ENCODE measurements at places on chromosomes 3 and 15.

DNA sequence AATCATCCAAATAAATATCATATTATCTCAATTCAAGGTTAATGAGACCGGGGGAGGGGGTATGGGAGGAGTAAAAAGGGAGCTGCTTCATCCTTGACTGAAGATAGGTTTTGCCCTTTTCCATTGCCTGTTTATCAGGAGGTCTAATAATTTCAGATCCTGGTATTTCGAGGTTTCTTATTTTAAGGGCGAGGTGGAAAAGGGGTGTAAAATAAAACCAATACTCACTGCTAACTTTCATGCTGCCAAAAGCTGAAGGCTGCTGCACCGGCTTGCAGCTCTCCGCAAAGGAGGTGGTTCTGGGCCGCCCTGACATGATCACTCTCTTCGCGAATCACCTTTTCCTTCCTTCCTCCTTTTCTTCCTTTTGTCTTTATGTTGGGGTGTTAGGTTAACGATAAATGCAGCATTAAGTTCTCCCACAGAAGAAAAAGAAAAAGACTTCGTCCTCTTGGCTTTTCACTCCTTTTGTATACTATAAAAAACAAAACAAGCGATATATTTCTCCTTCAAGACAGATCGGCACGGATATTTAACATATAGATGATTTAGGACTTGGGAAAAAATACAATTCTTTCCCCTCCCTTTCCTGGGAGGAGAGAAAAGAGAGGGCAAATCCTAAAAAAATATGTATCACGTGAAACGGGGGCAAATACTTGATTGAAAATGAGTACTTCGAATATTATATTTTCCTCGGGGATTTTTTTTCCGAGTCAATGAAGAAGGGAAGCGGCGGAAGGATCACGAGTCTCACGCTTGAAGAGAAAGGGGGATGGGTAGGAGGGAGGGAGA, 932 bp downstream of the GSK3B start:
- DNase-seq = peak; percentile 18

DNA sequence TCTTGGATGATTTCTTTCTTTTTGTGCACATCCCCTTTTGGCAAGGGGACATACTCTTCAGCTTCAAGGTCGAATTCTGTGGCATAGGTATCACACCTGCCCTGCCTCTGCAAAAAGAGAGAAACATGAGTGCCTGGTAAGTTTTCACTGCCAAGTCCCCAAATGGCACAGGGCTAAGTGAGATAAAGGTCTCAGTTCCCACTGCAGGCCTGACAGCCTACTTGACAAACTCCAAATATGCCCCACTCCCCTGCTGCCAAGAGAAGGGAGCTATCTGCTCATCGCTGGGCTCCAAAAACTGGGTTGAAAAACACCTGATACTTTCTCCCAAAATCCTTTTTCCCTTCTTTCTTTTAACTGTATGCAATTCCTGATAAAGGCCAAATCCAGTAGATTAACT, 23.0 kb downstream of the RUVBL1 start:
- no peak for DNase-seq

GRCh38 chr15:71549697-71550096, 260.7 kb upstream of the NR2E3 start:
- DNase-seq = no peak

- DNase-seq = no peak
Observed at GRCh38 chr15:101444807-101445508, 44.5 kb downstream of the PCSK6 start.

GRCh38 chr3:46846624-46847542, 16.4 kb downstream of the MYL3 start:
- DNase-seq = no peak

DNA sequence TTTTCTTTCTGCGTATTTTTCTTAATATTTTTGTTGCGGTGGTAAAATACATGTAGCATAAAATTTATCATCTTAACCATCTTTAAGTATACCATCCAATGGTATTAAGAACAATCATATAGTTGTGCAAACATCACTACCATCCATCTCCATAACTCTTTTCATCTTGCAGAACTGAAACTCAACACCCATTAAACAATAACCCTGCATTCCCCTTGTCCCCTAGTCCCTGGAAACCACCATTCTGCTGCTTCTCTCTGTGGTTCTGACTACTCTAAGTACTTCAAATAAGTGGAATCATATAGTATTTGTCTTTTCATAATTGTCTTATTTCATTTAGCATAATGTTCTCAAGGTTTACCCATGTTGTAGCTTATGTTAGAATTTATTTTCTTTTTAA, 67.3 kb upstream of the EOMES start:
- DNase-seq = no peak

- no peak for DNase-seq
Observed at GRCh38 chr3:100195375-100195774, 65.4 kb upstream of the TBC1D23 start.

GRCh38 chr3:126452213-126452612, 23.5 kb downstream of the ZXDC start:
- DNase-seq = no peak

DNA sequence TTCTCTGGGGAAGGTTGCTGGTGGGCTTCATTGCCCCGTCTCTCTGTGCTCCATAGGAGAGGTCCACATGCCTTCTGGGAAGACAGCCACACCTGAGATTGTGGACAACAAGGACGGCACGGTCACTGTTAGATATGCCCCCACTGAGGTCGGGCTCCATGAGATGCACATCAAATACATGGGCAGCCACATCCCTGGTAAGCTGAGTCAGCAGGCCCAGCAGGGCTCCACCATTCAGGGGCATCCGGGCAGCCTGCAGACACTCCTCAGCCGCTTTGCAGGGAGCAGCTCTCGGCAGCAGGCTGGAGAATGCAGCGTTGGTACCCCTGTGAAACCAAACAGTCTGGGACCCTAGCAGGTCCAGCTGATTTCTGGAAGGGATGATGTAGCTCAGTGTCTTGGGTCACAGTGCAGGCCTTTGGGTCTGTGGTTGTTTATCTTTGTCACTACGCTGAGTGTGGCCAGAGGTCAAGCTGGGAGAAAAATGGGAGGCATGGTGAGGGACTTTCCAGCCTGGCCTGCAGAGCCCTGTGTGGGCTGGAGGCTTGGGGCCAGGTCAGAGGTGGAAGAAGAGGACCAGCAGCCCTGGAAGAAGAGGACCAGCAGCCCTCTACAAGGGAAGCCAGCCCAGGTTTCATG, 67.2 kb downstream of the DNASE1L3 start:
- no peak for DNase-seq

GRCh38 chr3:54986294-54986693, 58.4 kb upstream of the LRTM1 start:
- DNase-seq = no peak

GRCh38 chr3:27521179-27521871, 37.1 kb upstream of the SLC4A7 start:
- DNase-seq = no peak

DNA sequence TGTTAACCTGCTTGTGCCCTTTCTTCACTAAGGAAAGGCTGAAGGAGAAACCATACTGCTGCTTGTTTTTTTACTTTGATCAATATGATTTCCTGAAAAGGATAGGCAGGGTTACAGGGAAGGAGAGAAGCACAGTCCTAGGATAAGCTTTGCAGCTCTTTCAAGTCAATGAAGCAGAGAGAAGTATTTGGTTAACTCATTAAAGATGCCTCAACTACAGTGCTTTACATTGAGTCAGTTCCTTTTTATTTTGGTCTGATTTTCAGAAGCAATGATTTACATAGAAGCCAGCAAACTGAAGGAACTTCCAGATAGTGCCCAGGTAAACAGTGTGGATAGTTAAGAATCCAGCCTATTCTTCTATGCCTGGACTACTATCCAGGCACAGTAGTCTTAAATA, 64.8 kb downstream of the ARIH1 start:
- no peak for DNase-seq

DNA sequence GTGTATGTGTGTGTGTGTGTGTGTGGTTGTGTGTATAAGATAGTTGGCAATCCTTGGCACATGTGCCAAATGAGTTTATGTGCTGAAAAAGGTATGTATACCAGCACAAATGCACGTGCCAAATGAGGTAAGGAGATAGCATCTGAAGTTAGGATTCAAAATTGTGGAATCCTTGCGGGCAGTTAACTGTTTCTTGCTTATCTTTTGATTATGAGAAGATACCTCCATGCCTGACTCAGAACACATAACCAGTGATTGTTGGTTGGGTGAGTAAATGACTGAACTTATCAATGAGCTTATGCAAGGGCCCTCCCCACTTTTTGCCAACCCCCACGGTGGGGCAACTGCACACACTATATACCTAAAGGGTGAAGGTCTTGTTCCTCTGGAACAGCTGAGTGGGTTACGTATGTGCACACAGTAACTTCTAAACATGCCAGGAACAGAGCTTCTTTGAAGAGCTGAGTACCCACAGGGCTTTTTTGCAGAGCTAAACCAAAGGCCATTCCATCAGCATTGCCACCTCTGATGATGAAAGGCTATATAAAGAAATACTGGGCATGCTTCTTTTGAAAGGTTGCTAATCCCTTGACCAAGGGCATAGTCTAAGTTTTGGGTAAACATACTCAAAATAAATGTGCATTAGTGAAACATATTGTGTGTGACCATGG, 60.1 kb downstream of the MEIS2 start:
- no peak for DNase-seq

DNA sequence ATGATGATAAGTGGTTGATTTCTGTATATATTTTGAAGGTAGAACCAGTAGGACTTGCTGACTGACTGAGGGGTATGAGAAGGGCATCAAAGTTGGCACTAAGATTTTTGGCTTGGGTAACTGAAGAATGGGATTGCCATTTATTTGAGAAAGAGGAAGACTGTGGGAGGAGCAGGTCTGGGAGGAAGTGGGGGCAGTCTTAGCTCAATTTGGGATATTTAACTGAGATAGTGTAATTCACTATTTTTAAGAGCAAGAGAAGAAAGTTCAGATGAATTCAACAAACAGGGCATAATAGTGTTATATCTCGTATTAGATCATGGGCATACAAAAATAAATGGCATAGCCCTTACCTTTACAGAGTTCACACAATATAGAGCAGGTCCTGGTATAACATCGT, 1.7 kb downstream of the BUB1B start:
- DNase-seq = no peak

GRCh38 chr3:12752102-12752501, 7.0 kb downstream of the TMEM40 start:
- DNase-seq = no peak

GRCh38 chr3:187291001-187291511, 481 bp downstream of the MASP1 start:
- no peak for DNase-seq
